ENCODE measurements at places on chromosomes 5 and 9.
A peak's percentile ranks its signal among the peaks of the same experiment; 100 is the strongest.

DNA sequence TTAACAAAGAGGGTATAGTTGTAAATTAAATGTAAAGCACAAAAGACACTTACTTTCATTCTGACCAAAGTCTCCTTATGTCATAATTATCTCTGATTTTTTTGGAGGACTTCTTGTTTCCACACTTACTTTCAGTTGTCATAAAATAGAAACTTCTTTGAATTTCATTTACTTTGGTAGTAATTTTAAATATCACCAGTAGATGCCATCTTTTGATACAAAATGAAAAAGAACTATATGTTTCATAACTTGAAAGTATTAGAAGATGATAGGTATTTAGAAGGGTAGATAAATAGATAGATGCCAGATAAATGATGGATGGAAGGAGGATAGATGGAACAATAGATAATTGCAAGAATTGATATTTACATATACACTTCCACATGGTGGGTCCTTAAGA, 1865.3 kb upstream of the CDH9 start:
- DNase-seq, result no peak

DNA sequence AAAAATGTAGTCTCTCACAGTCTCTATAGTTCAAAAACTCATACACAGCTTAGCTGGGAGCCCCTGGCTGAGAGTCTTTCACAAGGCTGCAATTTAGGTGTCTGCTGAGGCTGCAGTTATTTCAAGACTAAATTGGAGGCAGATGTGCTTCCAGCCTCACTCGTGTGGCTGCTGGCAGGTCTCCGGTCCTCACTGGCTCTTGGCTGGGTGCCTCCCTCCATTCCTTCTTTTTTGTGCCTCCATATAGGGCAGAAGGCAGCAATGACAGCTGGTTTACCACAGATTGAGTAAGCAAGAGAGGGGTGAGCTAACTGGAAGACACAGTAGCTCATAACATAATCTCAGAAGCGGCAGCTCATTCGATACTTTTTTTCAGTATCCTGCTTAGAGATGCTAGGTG, 2167.7 kb upstream of the WWC1 start:
- DNase-seq, result no peak

DNA sequence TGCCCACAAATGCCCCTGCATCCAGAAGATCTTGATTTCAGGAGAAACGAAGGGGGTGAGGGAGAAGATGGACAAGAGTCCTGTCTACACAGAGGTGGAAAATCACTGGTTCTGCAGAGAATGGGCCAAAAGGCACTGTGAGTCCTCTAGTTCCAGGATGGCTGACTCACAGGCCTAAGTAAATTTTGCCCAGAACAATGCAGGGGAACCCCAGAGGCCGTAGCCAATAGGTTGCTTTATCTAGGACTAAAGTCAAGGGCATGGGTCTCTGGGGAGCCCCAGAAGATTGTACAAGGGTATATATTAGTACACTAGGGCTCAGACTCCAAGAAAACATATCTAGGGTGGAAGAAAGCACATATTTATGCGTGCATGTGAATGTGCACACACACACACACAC, 98.0 kb downstream of the SLIT3 start:
- DNase-seq, result no peak

GRCh38 chr9:35690614-35691333, 1.0 kb upstream of the TPM2 start:
- peak; percentile 36 for DNase-seq

- DNase-seq, result no peak
Measured at GRCh38 chr5:88829775-88830174, 53.2 kb downstream of the MEF2C start.

GRCh38 chr5:90641528-90641927, 82.9 kb downstream of the ADGRV1 start:
- DNase-seq, result no peak

DNA sequence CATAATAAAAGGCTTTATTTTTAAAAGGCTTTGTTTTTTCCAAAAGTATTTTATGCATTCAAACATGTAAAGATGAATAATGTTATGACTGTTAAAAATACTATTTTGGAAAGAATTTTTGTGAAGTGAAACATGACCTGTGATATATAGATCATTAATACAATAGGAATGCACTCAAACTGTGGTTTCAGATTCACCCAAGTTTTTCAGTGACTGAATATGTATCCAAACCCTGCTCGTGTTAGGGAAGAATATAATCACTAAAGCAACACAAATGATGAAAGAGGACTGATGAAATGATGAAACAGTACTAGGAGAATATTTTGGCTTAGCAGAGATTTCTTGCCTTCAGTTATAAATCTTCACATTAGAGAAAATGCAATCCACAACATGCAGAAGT, 278.0 kb downstream of the ADAMTS6 start:
- DNase-seq, result no peak

DNA sequence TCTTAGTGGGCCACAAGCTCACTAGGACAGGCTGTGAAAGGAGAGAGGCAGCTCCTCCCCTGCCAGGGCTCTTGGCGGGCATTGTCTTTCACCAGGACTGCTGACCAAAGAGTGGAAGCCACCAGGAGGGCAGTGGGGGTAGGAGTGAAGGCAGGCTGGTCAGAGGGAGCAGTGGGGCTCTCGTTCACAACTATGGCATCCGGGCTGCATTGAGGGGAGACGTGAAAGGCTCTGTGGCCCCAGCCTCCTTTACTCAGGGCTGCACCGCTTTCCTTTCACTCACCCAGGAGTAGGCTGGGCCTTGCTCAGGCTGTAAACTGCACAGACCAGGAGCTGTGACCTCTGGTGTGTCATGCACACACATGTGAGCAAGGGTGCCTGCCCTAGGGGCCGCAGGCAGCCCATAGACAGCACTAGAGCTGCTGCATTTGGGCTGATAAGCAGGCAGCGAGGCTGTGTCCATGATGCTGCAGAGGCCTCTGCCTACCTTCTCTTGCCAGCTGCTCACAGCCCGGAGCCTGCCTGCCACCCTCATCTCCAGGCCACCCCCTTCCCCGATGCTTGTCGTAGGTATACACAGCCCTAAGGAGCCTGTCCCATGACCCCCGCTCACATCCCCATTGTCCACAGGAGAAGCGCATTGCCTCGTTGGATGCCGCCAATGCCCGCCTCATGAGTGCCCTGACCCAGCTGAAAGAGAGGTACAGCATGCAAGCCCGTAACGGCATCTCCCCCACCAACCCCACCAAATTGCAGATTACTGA, 130.4 kb downstream of the DAB2IP start:
- DNase-seq, result no peak

DNA sequence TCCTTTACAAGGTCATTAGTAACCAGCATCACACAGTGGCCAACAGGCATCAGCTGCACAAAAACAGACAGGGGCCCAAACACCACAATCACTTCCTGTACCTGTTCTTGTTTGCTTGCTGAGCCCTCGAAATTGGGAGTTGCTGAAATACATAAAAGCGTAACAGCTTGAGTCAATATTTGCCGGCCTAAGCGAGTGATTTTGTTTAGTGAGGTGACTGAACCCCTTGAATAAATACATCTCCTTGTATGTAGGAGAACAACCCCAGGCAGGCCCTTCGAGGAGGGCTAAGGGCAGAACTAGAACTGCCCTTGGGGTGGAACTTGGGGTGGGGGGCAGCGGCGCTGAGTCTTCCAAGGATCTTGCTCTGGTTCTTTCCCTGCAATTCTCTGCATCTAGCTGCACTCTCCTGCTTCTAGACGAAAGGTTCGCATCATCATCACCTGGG, 502.5 kb downstream of the RASEF start:
- no peak for DNase-seq

DNA sequence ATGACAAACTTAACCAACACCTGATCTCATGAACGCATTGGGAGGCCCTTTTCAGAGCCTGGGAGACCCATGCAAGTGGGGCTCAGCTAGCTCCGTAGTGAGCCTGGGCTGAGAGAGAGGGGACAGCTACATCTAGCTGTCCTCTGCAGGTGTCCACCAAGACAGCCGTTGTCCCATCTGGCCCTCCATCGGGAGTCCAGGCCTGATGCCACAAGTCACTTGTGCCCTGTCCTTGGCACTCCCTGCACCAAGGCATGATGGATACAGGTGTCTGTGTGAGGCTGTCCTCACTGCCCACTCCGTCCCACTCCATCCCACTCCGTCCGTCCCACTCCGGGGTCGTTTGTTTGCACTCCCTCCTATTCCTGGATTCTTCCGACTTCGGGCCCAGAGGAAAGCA, 2.5 kb upstream of the EDF1 start:
- no peak for DNase-seq

DNA sequence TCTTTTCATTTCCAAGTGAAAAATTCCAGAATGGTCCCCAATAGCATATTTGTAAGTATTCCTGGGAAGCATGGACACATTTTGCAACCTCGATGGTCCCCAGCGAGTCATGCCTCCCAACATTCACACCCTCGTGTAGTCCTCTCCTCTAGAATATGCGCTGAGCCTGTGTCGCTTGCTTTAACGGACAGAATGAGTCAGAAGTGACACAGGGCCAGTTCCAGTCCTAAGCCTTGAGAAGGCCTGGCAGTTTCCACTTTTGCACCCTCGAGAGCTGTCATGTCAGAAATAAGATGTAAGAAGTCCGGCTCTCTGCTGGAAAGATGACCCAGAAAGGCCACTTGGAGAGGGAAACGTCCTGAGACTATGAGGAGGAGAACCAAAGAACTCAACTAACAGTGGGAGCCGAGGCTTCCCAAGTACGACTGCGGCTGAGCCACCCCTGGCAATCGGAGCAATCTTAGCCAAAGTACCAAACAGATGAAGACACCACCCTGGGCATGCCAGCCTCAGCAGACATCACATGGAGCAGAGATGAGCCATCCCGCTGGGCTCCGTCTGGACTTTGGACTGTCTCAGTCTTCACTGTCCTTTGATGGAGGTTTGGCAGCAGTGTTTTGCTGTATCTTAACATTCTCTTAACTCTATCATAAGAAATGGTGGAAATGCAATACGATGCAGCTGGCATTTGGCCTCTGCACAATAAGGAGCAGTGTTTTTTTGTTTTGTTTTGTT, 42.6 kb upstream of the GFPT2 start:
- no peak for DNase-seq

DNA sequence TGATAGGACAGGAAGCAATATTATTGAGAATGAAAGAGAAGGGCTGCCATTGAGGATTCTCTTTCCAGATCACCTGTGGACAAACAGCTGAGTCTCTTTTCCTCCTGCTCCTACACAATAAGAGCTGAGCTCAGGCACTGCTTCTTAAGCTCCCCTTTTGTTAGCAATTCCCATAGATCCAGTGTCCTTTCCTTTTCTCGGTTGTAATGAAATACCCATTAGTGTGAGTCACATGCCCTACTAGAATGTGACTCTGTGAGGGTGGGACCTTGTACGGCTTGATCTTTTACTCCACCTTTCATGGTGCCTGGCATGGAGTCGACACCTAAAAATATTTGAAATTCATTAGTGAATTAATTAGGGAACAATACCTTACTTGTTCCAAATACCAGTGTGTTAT, 269.2 kb downstream of the NR3C1 start:
- DNase-seq, result no peak

GRCh38 chr9:104794070-104794469, 30.1 kb downstream of the NIPSNAP3B start:
- no peak for DNase-seq

DNA sequence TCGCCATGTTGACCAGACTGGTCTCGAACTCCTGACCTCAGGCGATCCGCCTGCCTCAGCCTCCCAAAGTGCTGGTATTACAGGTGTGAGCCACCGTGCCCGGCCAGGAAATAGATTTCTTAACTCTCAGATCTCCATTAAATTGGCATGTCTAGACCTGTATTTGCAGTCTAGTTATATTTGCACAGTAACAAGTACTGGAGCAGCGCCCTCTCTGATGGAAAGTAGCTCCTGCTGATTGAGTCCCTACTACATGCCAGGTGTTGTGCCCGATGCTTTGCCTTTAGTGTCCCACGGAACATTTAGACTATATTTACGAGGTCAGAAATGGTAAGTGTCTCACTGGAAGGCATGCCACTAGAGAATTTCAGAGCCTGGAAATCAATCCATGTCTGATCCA, 15.8 kb upstream of the TMED9 start:
- no peak for DNase-seq

DNA sequence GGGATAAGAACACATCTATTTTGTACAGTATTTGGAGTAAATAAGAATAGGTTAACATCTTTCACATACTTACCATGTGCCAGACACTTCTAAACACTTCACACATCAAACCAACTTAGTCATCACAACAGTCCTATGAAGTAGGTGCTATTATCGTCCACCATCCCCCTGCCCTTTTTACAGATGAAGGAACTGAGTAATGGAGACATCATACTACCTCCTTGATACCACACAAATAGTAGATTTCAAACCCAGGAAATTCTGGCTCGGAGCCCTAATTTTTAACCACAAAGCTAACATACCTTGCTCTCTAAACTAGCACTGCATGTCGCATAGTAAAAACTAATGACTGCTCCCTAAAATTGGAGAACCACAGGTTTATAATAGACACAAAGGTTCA, 4.2 kb upstream of the ZNF366 start:
- DNase-seq, result no peak

DNA sequence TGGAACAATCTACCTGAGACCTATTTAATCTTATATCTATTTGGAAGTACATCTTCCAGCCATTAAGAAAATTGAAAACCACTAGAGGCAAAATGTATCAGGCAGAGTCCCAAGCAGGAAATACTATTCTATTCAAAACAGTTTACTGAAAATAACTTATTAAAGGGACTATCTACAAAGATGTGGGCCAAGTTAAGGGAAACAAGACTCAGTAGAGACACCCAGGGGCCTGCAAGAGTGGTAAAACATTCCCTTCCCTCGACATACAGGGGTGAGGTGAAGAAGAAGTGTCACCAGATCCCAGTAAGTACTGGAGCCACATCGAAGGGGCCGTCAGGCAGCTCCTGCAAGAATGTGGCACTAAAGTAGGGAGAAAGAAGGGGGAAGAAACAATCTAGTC, 12.1 kb upstream of the NRG2 start:
- DNase-seq, result no peak

DNA sequence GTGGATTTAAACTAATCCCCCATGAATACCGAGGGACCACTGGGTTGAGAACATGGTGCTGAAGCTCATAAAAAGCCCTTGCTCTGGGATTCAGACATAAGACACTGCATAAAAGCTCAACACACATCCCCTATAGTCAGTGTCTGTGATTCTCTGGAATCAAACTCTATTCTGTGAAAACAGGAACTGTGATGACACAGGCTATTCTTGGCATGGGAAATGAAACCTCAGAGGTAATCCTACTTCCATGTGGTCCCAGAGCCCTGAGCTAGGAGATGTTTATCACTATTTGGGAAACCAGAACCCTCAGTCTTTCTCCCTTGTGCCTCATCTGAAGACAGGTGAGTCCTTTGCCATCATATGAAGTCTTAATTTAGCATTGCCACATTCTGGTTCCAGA, 135.4 kb upstream of the PRSS3 start:
- no peak for DNase-seq

All from stimulated activated CD4-positive, alpha-beta T cell treated with anti-CD3 and anti-CD28 coated beads, Interleukin-1b, Interleukin-23, amount 100 ng/mL, for 4 hours (primary cell).